ENCODE measurements at places on chromosomes 5 and 9. TPM values are rescaled to one million over a fixed set of nuclear protein-coding genes. Genes with fewer than 3 reads are reported as not detected.

DNA sequence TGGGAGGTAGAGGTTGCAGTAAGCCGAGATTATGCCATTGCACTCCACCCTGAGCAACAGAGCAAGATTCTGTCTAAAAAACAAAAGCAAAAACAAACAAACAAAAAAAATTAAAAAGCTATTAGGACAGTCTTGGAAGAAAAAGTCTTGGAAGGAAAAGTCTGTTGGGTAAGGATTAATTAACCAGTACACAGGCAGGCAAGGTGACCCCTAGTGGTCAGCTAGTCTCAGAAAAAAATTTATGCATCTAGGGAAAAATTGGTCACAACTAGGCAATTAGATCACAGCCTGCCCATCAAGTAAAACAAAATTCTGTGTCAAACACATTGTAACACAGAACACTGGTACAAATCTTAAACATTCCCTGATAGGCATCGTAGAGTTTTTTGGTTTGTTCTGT, 6.7 kb upstream of the ANKRD18B start:
- no peak for DNase-seq
- H3K4me3 ChIP-seq: no peak overlapping the region
- H3K27me3 ChIP-seq: peaks cover 25% of the 10 kb centered on the region

DNA sequence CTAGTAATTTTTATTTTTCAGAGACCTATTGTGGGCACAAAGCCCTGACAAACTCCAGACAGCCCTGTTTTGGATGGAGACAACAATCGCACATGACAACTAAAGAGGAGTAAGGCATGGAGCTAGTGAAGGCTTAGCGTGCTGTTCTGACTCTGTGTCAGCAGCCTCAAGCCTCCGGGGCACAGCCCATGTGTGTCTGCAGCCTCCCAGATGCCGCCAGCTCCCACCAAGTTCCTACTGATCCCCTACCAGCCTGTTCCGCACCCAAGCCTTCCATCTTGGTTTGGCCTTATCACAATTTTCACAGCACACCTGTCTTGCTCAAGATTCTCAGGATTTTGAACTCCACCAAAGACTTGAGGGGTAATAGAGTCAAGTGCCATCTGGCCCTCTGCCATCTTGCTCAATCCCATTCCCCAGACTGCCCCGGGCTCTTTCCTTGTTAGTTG, 70.3 kb upstream of the SH3PXD2B start:
- H3K4me1 ChIP-seq: no peaks in the 10 kb centered on the region
- peaks cover 8% of the 10 kb centered on the region for H3K27me3 ChIP-seq
- DNase-seq: no peak
- no peak overlapping the region for H3K27ac ChIP-seq
- no peak overlapping the region for H3K4me3 ChIP-seq
- no peaks in the 10 kb centered on the region for H3K36me3 ChIP-seq

- no peak overlapping the region for H3K4me3 ChIP-seq
- H3K27me3 ChIP-seq: no peaks in the 10 kb centered on the region
- no peak overlapping the region for H3K27ac ChIP-seq
Observed at GRCh38 chr5:5360941-5361520, 61.4 kb upstream of the ICE1 start.

GRCh38 chr5:53427965-53428364, 52.5 kb upstream of the FST start:
- no peak overlapping the region for H3K4me3 ChIP-seq
- H3K36me3 ChIP-seq: no peaks in the 10 kb centered on the region
- DNase-seq: no peak
- no peaks in the 10 kb centered on the region for H3K4me1 ChIP-seq
- H3K27ac ChIP-seq: no peak overlapping the region

DNA sequence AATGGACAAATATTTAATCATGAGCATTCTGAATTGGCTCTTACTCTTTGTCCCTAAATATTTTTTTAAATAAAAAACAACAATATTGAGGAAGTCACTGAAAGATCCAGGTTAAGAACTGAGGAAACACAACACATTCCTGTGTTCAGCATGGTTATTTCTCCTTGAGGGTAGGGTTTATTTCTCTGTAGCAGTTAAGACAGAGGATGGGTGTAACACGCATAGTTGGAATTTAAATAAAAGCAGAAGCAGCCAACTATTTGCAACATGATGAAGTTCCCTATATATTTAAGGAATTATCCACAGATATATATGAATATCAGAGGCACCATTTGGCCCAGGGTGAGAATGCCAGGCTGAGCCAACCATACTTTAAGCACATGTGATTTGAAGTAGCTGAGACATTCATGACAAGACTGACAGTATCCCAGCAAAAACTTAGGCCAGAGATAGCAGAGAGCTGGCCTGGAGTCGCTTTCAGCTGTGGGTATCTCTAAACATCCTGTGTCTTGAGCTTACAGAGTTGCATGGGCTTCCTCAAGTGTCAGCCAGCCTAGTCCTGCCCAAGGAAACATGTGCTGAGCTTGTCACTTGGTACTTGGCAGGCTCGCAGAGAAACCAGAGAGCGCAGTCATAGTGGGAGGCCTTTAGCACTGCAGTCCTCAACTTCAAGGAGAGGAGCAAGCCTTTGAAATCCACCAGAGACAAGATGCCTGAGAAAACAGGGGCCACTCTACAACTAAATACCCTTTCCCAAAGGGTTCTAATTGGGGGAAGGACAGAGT, 43.6 kb downstream of the SEMA5A start:
- no peak for DNase-seq
- H3K27ac ChIP-seq: no peak overlapping the region
- H3K4me1 ChIP-seq: no peaks in the 10 kb centered on the region
- H3K36me3 ChIP-seq: no peaks in the 10 kb centered on the region
- no peak overlapping the region for H3K4me3 ChIP-seq

GRCh38 chr9:29241320-29241719, 1668.0 kb upstream of the C9orf72 start:
- H3K36me3 ChIP-seq: no peaks in the 10 kb centered on the region
- no peak for DNase-seq
- no peaks in the 10 kb centered on the region for H3K27me3 ChIP-seq
- no peak overlapping the region for H3K27ac ChIP-seq

- no peaks in the 10 kb centered on the region for H3K27me3 ChIP-seq
- H3K4me3 ChIP-seq: peak overlapping the region; percentile 91
- DNase-seq: peak; percentile 87
- peaks cover 19% of the 10 kb centered on the region for H3K4me1 ChIP-seq
- H3K27ac ChIP-seq: peak overlapping the region; percentile 93
Observed at GRCh38 chr9:97237951-97238889, 69.2 kb upstream of the CCDC180 start.

GRCh38 chr5:172848419-172848818, 14.4 kb downstream of the ERGIC1 start:
- no peaks in the 10 kb centered on the region for H3K27me3 ChIP-seq
- H3K4me1 ChIP-seq: peaks cover 13% of the 10 kb centered on the region
- H3K27ac ChIP-seq: no peak overlapping the region
- H3K36me3 ChIP-seq: no peaks in the 10 kb centered on the region

GRCh38 chr9:134223091-134223490, 58.7 kb upstream of the RNU6ATAC start:
- H3K27ac ChIP-seq: no peak overlapping the region
- DNase-seq: no peak
- H3K27me3 ChIP-seq: no peaks in the 10 kb centered on the region
- H3K4me1 ChIP-seq: no peaks in the 10 kb centered on the region
- H3K4me3 ChIP-seq: no peak overlapping the region
- H3K36me3 ChIP-seq: no peaks in the 10 kb centered on the region

- no peak overlapping the region for H3K4me3 ChIP-seq
- H3K36me3 ChIP-seq: no peaks in the 10 kb centered on the region
- H3K27me3 ChIP-seq: peaks cover 34% of the 10 kb centered on the region
- peaks cover 10% of the 10 kb centered on the region for H3K4me1 ChIP-seq
- H3K27ac ChIP-seq: no peak overlapping the region
Observed at GRCh38 chr5:36692791-36693763, 86.7 kb downstream of the SLC1A3 start.

DNA sequence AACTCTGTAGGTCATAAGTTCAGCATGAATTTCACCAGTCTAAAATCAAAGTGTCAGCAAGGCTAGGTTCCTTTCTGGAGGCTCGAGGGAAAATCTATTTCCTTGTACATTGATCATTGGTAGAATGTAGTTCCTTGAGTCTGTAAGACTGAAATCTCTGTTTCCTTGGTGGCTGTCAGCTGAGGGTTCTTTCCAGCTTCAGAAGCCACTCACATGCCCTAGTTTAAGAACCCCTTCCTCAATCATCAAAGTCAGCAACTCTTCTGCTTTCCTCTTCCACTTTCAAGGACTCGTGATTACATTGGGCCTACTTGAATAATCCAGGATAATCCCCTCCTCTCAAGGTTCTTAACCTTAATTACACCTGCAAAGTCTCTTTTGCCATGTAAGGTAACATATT, 4.9 kb upstream of the SCAMP1 start:
- no peak for DNase-seq
- peaks cover 17% of the 10 kb centered on the region for H3K4me1 ChIP-seq
- no peak overlapping the region for H3K4me3 ChIP-seq
- H3K27me3 ChIP-seq: no peaks in the 10 kb centered on the region
- H3K27ac ChIP-seq: no peak overlapping the region

- H3K27me3 ChIP-seq: no peaks in the 10 kb centered on the region
- H3K4me3 ChIP-seq: no peak overlapping the region
- peaks cover 81% of the 10 kb centered on the region for H3K4me1 ChIP-seq
- H3K36me3 ChIP-seq: peaks cover 65% of the 10 kb centered on the region
- no peak for DNase-seq
Observed at GRCh38 chr9:120899490-120900068, 22.6 kb upstream of the PHF19 start.

GRCh38 chr9:115525111-115526058, 407.4 kb upstream of the TNC start:
- H3K4me1 ChIP-seq: no peaks in the 10 kb centered on the region
- H3K4me3 ChIP-seq: no peak overlapping the region
- H3K27ac ChIP-seq: no peak overlapping the region
- H3K27me3 ChIP-seq: peaks cover 2% of the 10 kb centered on the region

DNA sequence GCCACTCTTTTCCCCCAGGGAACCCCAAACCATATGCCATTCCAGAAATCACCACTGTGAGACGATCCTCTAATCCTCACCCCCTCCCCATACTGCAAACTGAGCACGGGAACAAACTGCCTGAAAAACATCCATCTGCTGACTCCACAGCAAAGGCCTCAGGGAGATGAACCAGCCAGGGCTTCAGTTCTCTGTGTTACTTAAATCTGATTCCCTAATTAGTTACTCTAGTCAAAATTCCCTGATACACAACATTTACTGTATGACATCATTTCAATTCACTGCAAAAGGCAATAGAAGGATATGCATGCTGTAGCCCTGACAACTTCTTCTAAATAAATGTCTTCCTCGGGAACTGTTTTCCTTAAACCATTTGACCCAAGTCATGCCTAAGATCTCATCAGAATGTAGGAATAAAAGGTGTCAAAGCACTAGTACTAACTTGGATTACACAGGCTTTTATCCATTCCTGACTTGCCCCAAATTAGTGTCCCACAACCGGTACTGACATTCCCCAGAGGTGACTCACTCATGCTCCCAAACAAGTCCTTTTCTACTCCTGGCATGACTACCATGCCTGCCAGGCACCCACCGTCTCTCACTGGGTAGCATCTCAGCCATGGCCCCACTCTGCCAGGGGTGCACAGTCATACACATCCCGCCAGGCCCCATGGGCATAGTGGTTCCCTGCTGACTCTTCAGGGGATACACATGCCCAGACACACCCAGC, 35.0 kb downstream of the MTX3 start:
- no peak overlapping the region for H3K4me3 ChIP-seq
- no peaks in the 10 kb centered on the region for H3K36me3 ChIP-seq
- DNase-seq: no peak
- H3K27me3 ChIP-seq: peaks cover 4% of the 10 kb centered on the region
- H3K4me1 ChIP-seq: no peaks in the 10 kb centered on the region

The LURAP1L gene
- total RNA-seq: not detected

The SCAI gene
- 8.5 TPM for total RNA-seq

The RNF183 gene
- 0.40 TPM for total RNA-seq
